ENCODE measurements at places on chromosomes 5 and 9.

DNA sequence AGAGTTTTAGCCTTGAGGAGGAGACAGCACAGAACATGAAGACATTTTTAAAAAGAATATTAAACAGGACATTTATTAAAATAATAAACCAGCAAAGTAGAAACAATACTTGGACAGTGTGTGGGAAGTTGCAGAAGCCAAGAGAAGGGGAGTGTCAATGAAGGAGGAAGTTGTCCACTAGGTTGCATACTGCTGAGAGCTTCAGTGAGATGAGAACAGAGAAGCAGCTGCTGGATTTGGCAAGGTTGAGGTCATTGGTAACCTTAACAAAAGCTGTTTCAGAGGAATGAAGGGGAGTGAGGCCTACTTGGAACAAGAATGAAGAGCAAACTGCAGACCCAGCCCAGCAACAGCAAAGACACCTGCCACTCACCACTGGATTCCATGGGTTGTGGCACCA is 11.4 kb downstream of the BHMT start:
- no peak for DNase-seq

DNA sequence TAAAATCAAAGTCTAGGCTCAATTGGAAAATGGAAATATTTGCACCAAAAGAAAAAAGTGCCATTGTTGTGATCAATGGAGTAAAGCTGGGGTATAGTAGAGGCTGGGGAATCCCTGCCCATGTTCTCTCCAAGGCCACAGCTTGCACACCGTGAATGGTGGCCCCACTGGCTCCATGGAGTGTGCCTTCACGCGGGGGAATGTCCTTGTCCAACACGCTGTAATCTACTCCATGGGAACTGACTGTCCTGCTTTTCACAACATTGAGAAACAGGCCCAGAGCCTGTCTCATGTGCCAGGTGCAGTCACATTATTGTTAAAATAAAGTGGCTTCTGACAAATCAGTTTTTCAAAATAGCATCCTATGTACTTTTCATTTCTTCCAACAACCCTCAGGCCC is 33.1 kb upstream of the ITGA2 start:
- DNase-seq = no peak

GRCh38 chr9:129595311-129595741 is 25.6 kb downstream of the C9orf50 start:
- DNase-seq = peak; percentile 35

- DNase-seq = no peak
Observed at GRCh38 chr5:32712481-32713360, 1.6 kb downstream of the NPR3 start.

DNA sequence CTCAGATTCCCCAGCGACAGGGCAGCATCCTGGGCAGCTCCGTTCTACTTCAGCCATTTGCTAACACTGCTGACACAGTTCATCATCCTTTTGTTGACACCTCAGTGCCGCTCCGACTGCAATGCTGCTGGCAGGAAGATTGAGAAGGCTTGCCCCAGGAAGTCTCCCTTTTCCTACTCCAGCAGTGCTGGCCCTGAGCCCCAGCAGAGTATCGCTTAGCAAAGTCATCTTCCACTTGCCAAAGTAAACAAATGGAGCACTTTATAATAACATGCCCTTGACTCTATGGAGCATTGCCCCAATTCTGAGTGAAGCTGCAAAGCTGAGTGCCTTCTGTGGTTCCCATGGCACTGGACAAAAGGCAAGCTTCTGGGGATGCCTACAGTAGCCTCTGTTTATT is 32.2 kb downstream of the PRLR start:
- peak; percentile 51 for DNase-seq

DNA sequence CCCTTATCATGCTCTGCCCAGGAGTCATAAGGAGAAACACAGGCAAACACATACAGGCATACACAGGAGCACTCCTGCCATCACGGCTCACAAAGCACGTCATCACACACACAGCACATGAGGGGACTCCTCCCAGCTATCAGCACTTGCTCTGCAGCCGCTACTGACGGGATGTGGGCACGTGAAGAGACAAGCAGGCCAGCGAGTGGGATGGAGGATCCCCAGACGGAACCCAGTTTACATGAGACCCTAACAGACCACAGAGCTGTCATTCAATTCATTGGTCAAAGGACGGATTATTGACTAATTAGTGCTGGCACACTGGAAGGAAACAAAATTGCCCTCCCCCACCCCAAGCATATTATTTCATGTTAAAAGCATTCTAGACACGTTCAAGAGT is 53.6 kb downstream of the SEMA4D start:
- DNase-seq = no peak

DNA sequence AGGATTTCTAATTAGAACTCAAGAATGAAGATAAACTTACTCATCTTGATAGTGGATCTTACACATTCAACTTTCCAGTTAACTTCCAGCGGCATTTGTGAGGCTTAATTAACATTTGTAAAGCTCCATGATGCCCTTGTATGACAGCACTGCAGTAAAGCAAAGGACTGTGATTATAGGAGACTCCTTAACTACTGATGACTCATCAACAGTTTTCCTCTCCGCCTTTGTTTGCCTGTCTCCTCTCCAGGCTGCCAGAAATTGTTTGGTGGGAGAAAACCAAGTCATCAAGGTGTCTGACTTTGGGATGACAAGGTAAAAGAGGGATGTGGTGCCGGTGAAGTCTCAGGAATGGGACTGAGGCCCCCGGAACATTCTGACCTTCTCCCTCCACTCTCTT is 20.4 kb upstream of the CYFIP2 start:
- peak; percentile 29 for DNase-seq

DNA sequence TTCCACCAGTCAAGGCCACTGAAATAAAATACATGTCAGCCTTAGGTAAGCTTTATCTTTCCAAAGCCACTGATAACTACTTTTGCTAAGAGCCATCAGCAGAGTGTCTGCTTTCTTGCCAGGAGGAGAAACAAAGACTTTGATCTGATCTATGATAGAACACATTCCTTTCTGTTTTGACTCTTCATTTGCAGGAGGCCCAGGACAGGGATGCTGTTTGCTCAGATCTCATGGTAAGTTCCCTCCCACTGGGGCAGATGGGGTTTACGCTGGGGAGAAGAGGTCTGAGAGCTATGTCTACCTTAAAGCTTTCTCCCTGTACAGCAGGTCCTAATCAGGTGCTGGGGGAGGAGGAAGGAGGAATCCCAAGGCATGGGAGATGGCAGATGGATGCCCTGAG is 497.6 kb downstream of the NTRK2 start:
- DNase-seq = no peak

DNA sequence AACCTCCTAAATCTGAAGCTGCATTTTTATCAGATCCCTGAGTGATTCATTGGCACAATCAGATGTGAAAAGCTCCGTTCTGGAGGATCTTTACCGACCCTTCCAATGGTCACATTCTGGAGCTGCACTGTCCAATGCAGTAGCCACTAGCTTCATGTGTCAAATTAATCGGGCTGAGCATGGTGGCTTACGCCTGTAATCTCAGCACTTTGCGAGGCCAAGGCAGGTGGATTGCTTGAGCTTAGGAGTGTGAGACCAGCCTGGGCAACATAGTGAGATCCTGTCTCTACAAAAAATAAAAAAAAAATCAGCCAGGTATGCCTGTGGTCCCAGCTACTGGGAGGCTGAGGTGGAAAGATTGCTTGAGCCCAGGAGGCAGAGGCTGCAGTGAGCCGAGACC is 3.7 kb downstream of the IL17B start:
- no peak for DNase-seq

- no peak for DNase-seq
Observed at GRCh38 chr9:129285979-129286772, 108.1 kb upstream of the IER5L start.

DNA sequence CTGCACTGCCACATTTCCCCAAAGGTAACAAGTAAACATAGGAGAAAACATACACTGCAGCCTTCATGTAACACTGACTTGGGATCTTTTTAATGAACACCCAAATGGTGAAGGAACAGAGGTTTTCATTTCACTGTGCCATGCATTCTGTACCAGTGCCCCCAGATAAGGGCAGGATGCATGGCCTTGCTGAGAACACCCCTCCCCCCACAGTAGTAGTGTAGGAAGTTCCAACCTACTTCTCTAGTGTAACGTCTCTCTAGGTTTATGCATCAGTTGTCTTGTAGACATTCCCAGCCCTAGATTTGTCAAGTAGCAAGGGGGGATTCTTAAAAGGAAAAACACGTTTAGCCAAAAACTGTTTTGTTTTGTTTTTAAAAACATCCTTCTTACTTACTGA is 29.9 kb downstream of the MAP3K1 start:
- DNase-seq = no peak

GRCh38 chr5:142097681-142098080 is 10.9 kb upstream of the NDFIP1 start:
- DNase-seq = no peak

GRCh38 chr5:165423697-165424299 is 1918.4 kb downstream of the MAT2B start:
- DNase-seq = no peak

- DNase-seq = no peak
Observed at GRCh38 chr9:4573634-4574389, 83.5 kb downstream of the SLC1A1 start.

GRCh38 chr9:115008536-115009270 is 78.3 kb upstream of the TNFSF8 start:
- peak; percentile 95 for DNase-seq

DNA sequence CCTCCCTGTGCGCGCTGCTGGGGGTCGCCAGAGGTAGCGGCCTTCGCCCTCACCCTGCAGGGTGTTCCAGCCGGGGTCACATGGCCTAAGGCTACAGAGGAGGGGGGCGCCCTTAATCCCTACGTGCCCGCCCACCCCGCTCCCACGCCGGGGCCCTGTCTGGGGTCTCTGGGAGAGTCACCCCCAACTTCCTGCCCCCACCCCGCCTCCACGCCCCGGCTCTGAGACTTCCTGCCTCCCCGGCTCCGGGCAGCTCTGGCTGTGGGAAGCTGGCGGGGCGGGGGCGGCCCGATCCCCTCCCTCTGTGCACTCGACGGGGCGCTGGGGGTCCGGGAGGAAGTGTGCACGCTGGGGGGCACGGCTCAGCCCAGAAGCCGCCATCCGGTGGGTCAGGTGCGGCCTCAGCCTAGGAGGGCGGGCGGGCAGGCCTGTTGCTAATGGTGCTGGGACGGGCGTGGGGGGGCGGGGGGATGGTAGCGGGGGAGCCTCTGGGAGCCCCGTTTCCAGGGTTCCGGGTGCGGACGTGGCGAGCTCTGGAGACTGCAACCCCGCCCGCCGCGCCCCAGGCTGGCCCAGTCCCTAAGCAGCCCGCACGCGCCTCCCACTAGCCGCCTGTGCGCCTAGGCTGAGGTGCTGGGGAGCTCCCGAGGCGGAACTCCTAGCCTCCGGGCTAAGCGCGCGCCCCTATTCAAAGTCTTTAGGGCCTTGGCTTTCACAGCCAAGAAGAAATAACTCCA is 61.6 kb downstream of the CXXC5 start:
- no peak for DNase-seq

DNA sequence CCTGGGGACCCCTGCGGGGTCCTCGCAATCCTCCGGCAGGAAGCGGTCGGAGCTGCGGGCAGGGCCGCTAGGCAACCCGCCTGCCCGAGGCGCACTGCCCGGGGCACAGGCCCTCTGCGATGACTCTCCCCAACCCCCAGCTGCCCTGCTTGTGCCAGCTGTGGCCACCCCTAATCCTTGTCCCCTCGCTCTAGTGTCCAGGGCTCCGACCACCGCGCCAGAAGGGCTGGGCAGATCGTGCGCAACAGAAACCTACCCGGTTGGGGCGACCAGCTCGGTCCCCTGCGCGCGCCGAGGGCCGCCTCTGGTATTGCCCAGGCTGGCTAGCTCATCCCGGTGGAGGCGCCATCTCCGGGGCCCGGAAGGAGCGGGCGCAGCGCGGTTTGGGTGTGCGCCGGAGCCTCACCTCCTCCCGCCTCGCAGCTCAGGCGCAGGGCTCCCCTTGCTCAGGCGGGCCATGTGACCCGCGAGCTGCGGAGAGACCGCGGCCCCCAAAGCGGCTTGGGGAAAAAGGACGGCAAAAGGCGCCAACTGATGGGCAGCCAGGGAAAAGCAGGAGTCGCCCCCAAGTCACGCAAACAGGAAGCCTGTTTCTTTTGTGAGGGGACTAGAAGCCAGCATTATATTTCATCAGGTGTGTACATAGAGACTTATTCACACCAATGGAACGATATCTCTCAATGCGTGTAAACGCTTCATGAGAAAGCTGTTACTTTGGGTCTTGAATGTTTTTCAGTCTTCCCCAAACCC is 46.8 kb upstream of the RNF20 start:
- DNase-seq = peak; percentile 43

DNA sequence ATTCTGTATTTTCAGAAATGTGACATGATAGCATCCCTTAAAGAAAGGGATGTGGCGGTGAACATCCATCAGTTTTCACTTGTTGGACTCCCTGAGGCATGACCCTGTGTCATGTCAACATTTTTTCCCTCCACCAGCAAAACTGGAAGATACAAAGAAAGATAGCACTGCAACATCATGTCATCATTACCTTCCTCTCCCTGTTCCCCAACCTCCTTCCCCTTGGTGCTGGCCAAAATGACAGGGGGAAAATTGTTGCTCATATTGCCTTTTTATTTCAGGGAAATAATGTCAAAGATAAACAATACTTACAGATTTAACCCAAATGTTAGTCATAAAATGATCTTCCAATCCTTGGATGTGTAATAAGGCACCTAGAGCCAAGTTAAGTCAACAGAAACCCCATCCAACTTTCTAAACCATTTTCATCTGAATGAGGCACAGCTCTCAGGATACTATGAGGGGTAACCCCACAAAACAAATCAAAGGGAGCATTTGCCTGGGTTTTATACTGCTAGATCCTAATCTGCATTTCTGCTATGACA is 644.3 kb downstream of the ACTL7B start:
- no peak for DNase-seq

GRCh38 chr5:76684756-76685519 is 31.0 kb upstream of the F2R start:
- no peak for DNase-seq

DNA sequence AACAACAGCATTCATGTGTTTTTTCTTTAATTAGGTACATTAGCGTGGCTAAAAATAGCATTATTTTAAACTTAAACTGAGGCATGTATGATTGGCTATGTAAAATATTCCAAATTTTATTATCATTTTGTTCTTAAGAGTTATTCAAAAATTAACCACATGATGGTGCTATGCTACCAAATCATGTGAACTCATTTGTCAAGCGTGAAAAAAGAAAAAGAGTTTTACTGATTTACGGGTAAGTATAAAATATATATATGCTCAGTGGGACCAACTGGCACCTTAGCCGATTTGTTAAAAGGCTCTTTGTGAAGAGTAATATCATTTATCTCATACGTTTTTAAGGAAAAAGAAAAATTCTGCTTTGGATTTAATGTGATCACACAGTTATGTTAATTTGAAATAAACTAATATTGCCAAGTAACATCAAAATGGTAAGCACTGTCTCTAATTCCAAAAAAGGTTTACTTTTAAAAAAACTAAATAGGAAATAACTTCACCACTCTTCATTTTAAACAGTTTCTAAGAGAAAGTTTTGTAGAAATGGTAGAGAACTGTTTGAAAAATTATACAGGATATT is 1042.3 kb downstream of the CDH12 start:
- peak; percentile 22 for DNase-seq

- no peak for DNase-seq
Observed at GRCh38 chr9:106872641-106873040, 9.7 kb downstream of the ZNF462 start.

GRCh38 chr9:126773004-126773607 is 31.7 kb upstream of the ZBTB43 start:
- DNase-seq = no peak
